ENCODE measurements at places on chromosomes 2 and 18. TPM values are rescaled to one million over a fixed set of nuclear protein-coding genes. Genes with fewer than 3 reads are reported as not detected.

Gene ITPRIPL1
- 24.8 TPM for total RNA-seq

GRCh38 chr2:173997269-173997668 lies 32.1 kb upstream of the SP3 start:
- peak; percentile 36 for DNase-seq

GRCh38 chr2:218149848-218150440 lies 16.8 kb downstream of the CXCR1 start:
- DNase-seq: no peak

DNA sequence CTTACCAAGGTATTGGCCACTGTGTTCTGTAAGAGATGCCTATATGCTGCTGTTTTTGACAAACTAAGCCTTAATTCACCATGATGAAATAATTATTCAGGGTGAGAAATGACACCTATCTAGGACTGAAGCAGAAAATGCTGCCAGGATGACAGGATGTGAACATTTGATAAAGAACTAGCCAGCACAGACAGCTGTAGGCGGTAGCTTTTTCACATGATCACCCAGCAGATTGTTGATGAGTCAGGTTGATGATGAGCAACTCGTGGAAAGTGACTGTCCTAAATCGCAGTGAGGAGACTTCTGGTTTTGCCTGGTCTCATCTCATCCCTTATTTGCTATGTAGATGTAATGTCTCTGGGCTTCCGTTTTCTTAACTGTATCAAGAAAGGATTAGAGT lies 144.1 kb downstream of the PRPF40A start:
- peak; percentile 73 for DNase-seq

GRCh38 chr18:75317703-75318102 lies 107.1 kb downstream of the TSHZ1 start:
- no peak for DNase-seq

GRCh38 chr2:9285385-9285920 lies 78.8 kb downstream of the ASAP2 start:
- DNase-seq: no peak

GRCh38 chr2:217108575-217109027 lies 248.7 kb upstream of the TNP1 start:
- DNase-seq: no peak

GRCh38 chr18:36107477-36107876 lies 21.7 kb downstream of the SLC39A6 start:
- no peak for DNase-seq

GRCh38 chr18:8235894-8236293 lies 373.3 kb upstream of the RAB12 start:
- no peak for DNase-seq

GRCh38 chr2:231413921-231414476 lies 18.5 kb downstream of the B3GNT7 start:
- DNase-seq: no peak

DNA sequence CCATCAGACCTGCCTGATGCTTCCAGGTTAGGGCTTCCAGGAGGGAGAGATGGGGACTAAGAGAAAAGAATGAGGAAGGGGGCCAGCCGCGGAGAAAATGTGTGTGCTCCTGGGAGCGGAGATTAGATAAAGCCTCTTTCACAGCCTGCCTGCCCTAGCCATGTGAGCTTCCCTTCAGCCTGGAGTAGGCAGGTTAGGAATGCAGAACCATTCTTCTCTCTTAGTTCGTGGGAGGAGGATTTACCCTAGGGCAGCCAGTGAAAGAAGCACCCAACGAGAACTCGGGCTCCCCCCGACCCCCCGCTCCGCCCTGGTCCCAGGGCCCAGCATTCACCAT lies 36.1 kb downstream of the POMC start:
- DNase-seq: no peak

Gene UGT1A3
- total RNA-seq: not detected

DNA sequence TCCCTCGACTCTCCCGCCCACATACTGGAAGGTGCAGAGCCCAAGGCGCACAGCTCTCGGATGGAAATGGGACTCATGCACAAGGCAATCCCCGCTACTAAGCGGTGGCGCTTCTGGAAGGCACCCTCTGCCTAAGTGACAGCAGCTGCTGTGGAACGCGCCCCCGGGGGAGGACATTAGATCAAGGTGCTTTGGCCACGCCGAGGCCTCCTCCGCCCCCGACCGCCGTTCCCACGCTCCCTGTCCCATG lies 202 bp downstream of the MCEE start:
- DNase-seq: no peak

Gene MATN3
- total RNA-seq: not detected

Gene NOL4
- total RNA-seq: not detected

GRCh38 chr2:14634489-14635390 lies 2.2 kb downstream of the LRATD1 start:
- DNase-seq: peak; percentile 58

GRCh38 chr2:144516411-144516980 lies 3.4 kb downstream of the ZEB2 start:
- peak; percentile 56 for DNase-seq

Measured in activated CD4-positive, alpha-beta T cell treated with anti-CD3 and anti-CD28 coated beads for 36 hours (primary cell).